ENCODE measurements at places on chromosomes 16 and 17.

- DNase-seq, result no peak
Observed at GRCh38 chr16:71727551-71728324, 3.2 kb upstream of the PHLPP2 start.

DNA sequence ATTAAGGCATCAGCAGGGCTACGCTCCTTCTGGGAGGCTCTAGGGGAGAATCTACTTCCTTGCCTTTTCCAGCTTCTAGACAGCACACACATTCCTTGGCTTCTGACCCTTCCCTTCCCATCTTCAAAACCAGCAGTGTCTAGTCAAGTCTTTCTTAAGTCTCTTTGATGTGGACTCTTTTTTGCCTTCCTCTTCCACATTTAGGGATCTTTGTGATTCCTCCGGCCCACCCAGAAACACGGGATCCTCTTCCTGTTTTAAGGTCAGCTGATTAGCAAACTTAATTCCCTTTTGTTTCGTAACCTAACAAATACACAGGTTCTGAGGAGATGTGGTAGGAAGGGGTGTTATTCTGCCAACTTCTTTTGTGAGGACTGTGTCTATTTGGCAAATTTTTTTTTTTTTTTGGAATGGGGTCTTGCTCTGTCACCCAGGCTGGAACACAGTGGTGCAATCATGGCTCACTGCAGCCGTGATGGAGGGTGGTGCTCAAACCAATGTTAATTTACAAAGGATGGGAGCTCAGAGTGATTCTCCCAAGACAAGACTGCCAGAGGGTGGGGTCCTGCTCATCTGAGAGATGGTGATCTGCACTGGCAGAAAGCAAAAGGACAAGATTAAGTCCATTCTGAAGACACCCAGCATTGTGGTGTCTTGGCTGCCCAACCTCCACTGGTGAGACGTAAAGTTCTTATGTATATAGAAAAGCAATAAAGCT lies 14.7 kb downstream of the KNOP1 start:
- no peak for DNase-seq

GRCh38 chr17:58710948-58711552 lies 18.6 kb downstream of the RAD51C start:
- peak; percentile 23 for DNase-seq

- DNase-seq, result no peak
Observed at GRCh38 chr16:11610121-11610505, 23.4 kb upstream of the LITAF start.

- peak; percentile 82 for DNase-seq
Observed at GRCh38 chr17:1074886-1075605, 78.1 kb downstream of the TIMM22 start.

DNA sequence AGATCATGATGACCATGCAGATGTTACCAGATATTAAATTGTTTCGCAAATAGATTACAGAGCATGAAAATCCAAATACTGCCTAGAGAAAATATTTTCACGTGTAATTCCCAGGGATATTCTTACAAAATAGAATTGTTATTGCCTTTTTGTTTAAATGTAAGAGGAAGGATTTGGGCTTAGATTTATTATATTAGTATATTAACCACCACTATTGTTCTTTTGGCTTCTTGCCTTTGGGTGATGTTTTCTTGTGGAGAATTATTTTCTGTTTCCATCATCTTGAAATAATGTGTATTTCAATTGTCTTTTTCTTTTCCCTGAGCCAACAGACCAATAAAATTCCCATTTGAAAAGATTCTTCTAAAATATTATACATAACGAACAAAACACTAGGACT lies 109.7 kb upstream of the NUDT7 start:
- DNase-seq, result no peak

GRCh38 chr17:7569571-7569970 lies 7.9 kb downstream of the SENP3 start:
- DNase-seq, result no peak

- no peak for DNase-seq
Observed at GRCh38 chr16:84891149-84891795, 71.5 kb downstream of the CRISPLD2 start.

GRCh38 chr16:53642094-53642493 lies 61.6 kb downstream of the RPGRIP1L start:
- DNase-seq, result no peak

- DNase-seq, result no peak
Observed at GRCh38 chr17:45784741-45785479, 790 bp downstream of the CRHR1 start.

GRCh38 chr16:86939609-86940008 lies 361.3 kb downstream of the FOXL1 start:
- no peak for DNase-seq

DNA sequence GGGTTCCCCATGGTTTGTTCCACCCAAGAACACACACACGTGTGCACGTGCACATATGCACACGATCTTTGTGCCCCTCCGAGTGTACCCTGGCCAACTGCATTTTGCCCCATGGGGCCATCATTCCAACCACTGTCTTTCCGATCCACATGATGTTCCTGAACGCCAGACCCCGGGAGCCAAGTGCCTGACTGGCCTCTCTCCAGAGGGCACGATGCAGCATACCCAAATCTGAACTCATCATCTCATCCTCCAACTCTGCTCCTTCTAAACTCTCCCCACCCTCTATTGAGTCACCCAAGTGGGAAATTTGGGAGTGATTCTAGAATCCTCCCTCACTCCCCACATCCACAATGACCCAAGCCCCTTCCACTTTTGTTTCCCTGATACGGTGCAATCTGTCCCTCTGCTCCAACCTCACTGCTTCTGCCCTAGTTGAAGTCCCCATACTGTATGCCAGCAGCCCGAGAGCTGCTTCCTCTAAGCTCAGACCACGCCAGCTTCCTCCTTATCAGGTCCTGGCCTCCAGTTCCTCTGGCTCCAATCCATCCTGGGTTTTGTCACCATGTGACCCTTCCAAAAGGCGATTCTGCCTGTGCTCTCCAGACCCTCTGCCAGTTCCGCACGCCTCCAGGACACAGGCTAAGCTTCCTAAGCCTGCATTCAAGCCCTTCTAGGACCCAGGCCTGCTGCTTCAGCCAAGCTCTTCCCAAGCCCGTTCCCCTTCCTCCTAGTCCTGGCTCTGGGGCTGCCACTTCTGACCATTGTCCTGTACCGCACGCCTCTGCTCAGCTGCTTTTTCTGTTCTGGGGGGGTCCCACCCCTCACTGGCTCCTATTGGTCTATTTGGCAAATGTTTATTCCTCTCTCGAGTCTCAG lies 10.1 kb upstream of the TMEM208 start:
- DNase-seq, result no peak

DNA sequence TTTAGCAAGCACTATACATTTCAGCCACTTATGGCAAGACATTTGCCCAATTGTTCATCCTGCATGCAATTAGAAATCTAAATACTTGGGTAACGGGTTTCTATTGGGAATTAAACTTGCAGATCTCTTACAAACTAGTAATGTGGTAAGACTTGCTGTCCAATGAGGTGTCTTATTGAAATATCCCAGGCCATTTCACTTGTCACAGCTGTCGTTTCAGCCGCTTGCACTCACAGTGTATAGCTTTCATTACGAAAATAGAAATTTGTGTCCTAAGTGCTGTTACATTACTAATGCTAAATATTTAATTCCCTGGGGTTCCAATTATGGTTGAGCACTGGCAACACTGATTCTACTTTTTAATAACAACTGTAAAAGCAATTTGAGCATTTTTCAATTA lies 40.3 kb upstream of the IRX5 start:
- DNase-seq, result peak; percentile 26

DNA sequence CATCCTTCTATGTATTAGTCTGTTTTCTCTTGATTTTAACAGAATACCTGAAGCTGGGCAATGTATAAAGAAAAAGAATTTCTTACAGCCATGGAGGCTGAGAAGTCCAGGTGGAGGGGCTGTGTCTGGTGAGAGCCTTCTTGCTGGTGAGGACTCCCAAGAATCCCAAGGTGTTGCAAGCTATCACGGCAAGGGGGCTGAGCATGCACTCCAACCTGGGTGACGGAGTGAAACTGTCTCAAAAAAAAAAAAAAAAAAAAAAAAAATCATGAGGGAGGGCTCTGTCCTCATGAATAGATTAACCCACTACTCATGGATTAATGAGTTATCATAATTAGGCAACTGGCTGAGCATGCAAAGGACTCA lies 19.4 kb downstream of the NQO1 start:
- no peak for DNase-seq

DNA sequence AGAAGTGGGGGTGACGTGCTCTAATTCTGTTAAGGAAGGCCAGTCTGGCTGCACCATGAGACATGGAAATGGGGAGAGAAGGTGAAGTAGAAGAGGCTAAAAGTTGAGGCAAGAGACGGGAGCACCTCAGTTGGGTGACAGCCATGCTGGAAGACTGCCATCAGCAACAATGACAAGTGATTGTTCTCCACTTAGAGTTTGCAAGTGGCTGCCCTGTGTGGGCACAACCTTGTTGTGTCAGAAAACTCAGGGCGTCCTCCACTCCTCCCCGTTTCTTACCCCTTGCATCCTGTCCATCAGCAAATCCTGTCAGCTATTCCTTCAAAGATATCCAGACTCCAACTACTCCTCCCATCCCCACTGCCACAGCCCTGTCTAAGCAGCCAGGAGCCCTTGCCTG lies 17.6 kb downstream of the CES1 start:
- no peak for DNase-seq

GRCh38 chr16:30663038-30663437 lies 4.8 kb downstream of the FBRS start:
- DNase-seq, result no peak

- peak; percentile 27 for DNase-seq
Observed at GRCh38 chr17:44137891-44138709, 3.6 kb upstream of the HROB start.

DNA sequence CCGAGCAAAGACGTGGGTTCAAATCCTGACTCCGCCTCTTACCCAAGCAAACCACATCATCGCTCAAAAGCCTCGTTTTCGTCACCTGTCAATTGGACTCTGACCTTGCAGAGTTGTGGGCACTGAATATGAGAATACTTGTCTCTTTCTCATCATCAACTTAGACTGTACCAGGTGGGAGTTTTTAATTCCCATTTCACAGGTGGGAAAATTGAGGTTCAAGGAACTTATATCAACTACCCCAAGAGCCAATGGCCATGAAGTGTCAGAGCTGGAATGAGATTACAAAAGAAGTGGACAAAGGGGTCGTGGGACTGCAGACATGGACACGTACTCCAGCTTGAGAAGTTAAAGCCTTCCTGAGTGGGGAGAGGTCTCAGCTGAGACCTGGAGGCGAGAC lies 10.8 kb downstream of the TMEM114 start:
- no peak for DNase-seq

GRCh38 chr16:967546-968295 lies 3.1 kb downstream of the LMF1 start:
- no peak for DNase-seq

- no peak for DNase-seq
Observed at GRCh38 chr17:18967916-18968315, 16.0 kb downstream of the SLC5A10 start.

DNA sequence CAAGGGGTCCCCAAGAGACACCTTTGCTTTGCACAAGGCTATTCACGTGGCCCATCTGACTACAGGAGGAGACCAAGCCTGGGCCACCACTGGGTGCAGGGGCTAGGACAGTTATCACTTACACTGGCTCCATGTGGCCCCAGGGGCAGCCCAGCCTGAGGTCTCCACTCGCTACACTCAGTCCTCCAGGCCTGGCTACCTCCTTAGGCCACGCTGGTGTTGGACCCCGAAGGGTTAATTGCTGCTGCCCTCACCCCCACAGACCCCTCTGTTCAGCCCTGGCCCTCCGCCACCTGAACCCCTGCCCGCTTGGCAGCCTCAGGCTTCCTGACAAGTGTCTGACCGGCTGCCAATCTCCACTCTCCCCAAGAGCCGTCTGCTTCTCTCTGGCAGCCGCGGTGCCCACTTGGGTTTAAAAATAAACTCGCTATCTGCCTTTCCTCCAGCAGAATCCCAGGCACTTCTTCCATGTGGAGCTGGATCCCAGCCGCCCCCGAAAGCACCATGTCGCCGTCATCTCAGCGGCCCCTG lies 27.8 kb downstream of the ADAM11 start:
- DNase-seq, result peak; percentile 42

GRCh38 chr17:75174996-75175395 lies 7.8 kb downstream of the SUMO2 start:
- no peak for DNase-seq

DNA sequence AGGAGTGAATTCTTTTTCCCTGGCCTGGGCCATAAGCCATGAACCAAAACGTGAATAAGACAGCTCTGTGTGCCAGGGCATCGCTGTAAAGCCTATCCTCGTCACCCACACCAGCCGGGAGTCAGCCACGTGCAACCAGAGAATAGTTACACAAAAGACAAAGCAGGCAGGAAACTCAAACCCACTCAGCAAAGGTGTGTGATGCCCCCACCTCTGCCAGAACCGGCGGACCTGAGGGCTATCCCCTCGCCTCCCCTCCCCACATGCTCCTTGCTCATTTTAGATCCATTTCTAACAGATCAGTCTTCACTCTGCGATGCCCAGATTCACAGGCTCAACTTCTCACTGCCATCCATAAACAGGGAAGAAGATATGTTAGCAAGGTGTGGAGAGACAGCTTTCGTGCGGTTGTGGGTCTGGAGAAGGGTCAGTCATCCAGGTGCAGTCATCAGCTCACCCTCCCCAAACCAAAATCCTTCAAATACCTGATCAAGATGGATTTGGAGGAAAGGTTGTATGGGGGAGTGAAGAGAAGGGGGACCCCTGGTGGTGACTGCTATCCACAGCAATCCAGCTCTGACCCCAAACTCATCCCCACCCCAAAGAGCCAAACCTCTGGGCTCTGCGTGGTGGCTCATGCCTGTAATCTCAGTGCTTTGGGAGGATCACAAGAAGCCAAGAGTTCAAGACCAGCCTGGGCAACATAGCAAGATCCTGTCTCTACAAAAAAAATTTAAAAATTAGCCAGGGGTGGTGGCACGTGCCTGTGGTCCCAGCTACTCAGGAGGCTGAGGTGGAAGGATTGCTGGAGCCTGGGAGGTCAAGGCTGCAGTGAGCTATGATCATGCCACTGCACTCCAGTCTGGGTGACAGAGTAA lies 219.2 kb downstream of the C16orf78 start:
- peak; percentile 74 for DNase-seq

- DNase-seq, result no peak
Observed at GRCh38 chr16:8814095-8814806, 16.6 kb downstream of the PMM2 start.

DNA sequence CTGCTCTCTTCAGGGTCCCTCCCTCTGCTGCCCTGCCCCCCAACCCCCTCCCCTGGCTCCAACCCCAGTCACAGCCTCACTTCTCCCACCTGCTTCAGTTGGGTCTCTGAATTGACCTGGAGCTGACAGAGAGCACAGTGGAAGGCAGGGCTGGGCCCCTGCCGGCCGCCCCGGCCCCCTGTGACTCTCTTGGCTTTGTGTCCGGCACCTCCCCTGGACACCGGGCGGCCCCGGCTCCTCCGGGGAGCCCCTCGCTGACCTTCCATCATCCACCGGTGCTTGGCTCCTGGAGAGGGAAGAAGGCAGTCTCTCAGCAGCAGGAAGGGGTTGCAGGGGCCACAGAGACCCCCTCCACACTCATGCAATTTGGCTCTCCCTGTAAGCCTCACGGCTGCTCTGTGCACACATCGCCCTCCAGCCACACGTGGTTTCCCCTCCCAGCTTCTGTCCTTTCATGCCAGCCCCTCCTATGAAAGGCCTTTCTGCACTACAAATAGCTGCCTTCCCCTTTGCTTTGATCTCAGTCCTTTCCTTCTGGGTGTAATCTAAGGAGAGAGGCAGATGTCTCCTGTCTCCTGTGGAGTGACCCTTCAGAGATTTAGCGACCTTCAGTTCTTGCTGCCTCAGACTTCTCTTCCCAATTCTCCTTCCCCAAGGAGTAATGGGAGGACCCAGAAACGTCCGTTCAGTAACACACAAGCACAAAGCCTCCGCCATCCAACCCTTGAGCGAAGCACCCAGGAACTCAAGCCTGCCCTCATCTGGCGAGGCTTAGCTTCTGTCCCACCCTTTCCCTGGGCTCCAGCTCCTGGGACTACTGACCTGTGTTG lies 8.3 kb downstream of the NKIRAS2 start:
- DNase-seq, result no peak

All from NCI-H524 (cell line).